Naive thymus-derived CD4-positive, alpha-beta T cell (primary cell): ENCODE measurements at places on chromosomes 3 and 15.

GRCh38 chr15:66705277-66706146 is 3.5 kb downstream of the SMAD6 start:
- DNase-seq = no peak

DNA sequence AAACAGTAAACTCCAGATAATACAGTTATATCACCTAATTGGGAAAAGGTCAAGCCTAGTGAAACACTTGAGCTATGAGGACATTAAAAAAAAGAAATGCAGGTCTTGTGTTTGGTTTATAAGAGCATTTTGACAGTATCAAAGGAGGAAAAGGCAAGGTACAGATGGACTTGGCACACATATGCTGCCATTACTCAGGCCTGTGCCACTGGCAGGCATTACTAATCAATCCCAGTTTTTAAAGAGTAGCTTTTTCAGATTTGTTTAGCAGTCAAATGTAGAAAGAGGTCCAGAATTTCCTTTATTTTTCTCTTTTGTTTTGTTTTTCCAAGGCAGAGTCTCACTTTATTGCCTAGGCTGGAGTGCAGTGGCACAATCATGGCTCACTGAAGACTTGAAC is 38.9 kb downstream of the MDFIC2 start:
- no peak for DNase-seq

- no peak for DNase-seq
These were observed 519.7 kb downstream of the DIPK2A start for GRCh38 chr3:144491333-144491732.

- DNase-seq = no peak
These were observed 747.8 kb upstream of the GBE1 start for GRCh38 chr3:82509106-82509842.

GRCh38 chr3:44058022-44058867 is 183.4 kb upstream of the TOPAZ1 start:
- DNase-seq = peak; percentile 22

GRCh38 chr15:50556642-50557371 is 10.3 kb upstream of the USP50 start:
- no peak for DNase-seq

GRCh38 chr15:99253381-99254090 is 2.3 kb downstream of the LRRC28 start:
- DNase-seq = no peak

GRCh38 chr15:45637552-45638033 is 2.8 kb downstream of the SQOR start:
- peak; percentile 42 for DNase-seq
